ENCODE measurements at places on chromosomes 1 and 21. TPM values are rescaled to one million over a fixed set of nuclear protein-coding genes. Genes with fewer than 3 reads are reported as not detected.

The GPR89A gene
- 40.0 TPM for polyA plus RNA-seq

The PTP4A2 gene
- 256 TPM for polyA plus RNA-seq

The TSACC gene
- 0.82 TPM for polyA plus RNA-seq

The KIFAP3 gene
- polyA plus RNA-seq: 50.6 TPM

The MATN1 gene
- 0.57 TPM for polyA plus RNA-seq

The OR2L13 gene
- not detected for polyA plus RNA-seq

The ICOSLG gene
- 14.9 TPM for polyA plus RNA-seq

The YARS1 gene
- polyA plus RNA-seq: 60.2 TPM

The CFAP74 gene
- polyA plus RNA-seq: 1.2 TPM

The UQCRHL gene
- polyA plus RNA-seq: 1.7 TPM

The PCAT6 gene
- polyA plus RNA-seq: 3.8 TPM

The ALPL gene
- 41.4 TPM for polyA plus RNA-seq

The CDA gene
- 6.1 TPM for polyA plus RNA-seq

The PRAMEF33 gene
- polyA plus RNA-seq: not detected

The RAB25 gene
- 46.2 TPM for polyA plus RNA-seq

The TMEM39B gene
- 21.3 TPM for polyA plus RNA-seq

The PPIH gene
- 54.9 TPM for polyA plus RNA-seq

The WNT4 gene
- polyA plus RNA-seq: 8.1 TPM

- no peak for DNase-seq
These were observed 11.0 kb upstream of the PLA2G2C start for GRCh38 chr1:20197329-20197791.

DNA sequence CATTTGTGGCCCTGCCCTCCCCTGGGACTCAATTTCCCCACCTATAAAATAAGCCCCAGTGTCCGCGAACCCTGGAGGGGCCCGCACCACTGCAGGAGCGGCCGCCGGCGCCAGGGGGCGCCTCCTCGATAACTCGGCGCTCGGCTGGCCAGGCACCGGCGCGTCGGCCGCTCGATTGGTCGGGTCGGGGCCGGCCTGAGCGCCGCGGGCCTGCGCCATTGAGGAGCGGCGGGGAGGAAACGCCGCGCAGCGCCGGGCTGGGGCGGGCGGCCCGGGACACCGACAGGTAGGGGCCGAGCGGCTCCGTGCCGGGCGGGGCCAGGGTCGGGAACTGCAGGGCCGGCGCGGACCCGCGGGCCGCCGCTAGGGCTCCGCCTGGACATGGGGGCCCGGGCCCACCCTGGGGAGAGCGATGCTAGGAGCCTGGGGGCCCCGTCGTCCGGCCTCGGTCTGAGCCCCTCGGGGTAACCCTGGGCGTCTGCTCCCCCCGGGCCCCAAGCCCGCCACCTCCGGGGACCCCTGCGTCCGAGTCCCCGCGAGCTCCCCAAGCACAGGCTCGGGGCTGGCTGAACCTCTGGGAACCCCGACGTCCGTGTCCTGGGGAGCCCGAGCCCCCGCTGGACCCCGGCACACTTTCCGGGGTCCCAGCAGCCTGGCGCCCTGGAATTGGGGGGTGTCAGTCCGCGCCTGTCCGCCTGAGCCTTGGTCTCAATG is at the start of gene VPS13D:
VPS13D (plus strand) TSS at position 196 of the 714 bp plus-strand sequence. CDS start 4,237 bp downstream, outside the sequence.
- peak; percentile 67 for DNase-seq

GRCh38 chr1:159170639-159171038 is 776 bp upstream of the CADM3 start:
- DNase-seq: no peak

DNA sequence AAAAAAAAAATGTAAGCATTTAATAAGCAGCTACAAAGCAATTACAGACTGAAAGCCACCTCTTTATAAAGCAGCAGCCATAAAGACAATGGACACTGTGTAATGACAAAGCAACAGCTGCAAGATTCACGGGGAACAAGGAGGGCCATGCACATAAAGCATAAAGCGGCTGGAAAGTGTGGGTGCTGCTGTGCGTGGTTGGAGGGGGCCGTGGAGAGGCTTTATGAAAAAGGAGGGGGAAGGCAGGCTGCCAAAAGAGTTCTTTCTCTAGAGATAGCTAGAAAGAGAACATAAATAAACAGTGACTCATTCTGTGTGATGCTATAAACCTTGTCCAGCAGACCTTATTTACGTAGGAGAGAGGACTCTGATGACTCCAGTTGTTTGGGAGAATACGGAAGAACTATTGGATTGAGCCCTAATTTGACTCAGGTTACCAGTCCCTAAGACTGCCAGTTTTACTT is 49.3 kb downstream of the ADAMTS1 start:
- DNase-seq: peak; percentile 33

GRCh38 chr1:150476754-150477153 is 10.5 kb upstream of the TARS2 start:
- DNase-seq: no peak

GRCh38 chr1:68162761-68163160 is 69.6 kb downstream of the WLS start:
- DNase-seq: no peak

- no peak for DNase-seq
These were observed 140.4 kb downstream of the COL24A1 start for GRCh38 chr1:86016076-86016759.

DNA sequence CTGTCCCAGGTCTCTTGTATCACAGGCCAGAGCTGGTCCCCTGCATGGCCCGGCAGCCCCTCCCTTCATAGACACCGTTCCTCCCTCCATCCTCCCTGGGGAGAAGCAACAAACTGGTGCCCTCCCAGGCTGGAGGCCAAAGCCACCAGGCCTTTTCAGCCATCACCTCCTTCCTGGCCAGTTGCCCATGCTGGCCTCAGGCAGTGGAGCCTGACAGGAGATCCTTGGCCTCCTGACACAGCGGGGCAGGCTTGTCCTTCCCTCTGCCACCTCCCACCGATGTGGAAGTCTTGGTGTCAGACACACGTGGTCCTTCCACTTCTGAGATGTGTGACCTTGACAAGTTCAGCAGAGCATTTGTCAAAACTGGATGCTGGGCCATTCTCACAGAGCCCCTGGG is 206.0 kb downstream of the HIVEP3 start:
- DNase-seq: no peak

- DNase-seq: no peak
These were observed 259.9 kb downstream of the HHIPL2 start for GRCh38 chr1:222288053-222288452.

GRCh38 chr21:45146801-45147200 is 72.4 kb downstream of the ADARB1 start:
- no peak for DNase-seq

DNA sequence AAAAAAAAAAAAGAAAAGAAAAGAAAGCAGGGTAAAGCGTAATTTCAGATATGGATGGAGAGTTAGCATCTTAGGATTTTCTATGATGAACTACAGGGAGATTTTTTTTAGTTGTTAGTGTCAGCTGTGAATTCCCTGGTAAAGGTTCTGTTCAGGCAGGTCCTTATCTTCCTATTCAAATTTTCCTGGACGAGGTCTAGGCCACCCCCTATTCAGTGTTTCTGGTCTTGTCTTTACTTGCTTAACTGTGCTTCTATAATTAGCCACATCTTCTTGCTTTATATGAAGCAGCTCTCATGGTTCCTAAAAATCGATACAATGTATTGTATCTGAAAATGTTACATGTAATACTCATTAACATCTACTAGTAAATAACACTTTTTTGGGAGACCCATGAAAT is 157.8 kb downstream of the LHX8 start:
- DNase-seq: no peak

- no peak for DNase-seq
These were observed 21.4 kb downstream of the CLIC6 start for GRCh38 chr21:34690041-34690792.

DNA sequence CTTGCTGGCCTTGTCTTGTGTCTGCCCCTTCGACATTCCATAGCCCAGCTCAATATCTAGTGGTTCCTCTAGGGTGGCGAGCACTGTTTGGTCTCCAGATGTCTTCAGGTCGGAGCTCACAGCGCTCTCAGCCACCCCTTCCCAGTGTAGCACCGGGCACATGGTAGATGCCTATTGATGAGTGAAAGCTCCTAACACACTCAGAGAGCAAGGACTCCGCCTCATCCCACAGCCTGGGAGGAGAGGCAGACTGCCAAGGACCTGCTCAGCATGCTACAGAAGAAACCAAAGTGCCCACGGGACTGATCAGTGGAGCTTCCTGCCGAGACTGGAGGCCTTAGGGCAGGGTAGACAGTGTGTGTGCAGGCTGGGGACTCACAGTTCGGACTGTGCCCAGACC is 10.9 kb downstream of the PCSK9 start:
- DNase-seq: no peak

DNA sequence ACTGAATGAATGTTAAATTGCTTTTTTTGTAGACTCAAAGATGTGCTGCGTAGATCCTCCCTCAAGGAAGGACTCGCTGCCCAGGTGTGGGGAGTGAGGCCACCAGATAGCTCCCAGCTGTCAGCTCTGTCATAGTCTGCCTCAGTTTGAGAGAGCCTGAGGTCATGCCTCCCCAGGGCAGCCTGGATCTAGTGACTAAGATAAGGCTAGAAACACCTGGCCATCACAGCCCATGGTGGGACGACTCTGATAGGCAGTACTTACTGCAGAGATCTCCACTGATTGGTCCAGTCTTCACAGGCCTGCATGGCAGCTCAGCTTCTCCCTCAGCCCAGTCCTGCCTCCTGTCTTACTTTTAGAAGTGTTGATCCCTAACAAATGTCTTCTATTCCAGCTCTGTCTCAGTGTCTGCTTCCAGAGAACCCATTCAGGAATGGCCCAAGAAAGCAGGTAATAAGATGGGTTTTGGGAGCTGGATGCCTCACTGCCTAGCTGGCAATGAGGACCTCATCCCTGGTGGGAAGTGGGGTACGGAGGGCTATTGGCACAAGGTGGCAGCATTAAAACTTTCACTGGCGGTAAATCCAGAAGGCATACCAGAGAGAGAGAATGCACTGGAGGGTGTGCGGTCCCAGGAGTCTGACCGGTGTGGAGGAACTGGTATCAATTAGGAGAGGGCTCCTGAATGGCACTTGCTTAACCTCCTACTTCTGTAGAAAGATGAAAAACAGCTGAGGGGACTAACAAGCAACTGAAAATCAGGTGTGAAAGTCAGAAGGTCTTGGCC is 55.3 kb upstream of the GPR37L1 start:
- no peak for DNase-seq

- no peak for DNase-seq
These were observed 14.4 kb downstream of the SHISA4 start for GRCh38 chr1:201903135-201903534.

DNA sequence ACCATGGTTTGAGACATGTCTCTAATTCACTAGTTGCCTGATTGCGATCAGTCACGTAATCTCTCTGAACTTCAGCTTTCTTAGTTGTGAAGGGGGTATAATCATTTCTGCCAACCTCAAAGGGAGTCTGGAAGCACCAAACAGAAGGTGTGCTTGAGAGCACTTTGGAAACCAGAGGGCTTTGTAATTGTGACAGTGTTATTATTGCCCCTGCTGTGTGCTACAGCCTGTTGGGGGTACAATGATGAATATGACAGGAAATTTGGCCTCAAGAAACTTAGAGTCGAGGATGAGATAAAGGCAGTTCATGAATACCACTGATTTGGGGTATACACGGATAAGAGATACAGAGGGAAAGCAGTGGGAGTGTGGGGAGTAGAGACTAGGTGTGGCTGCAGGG is 150.2 kb upstream of the CD34 start:
- DNase-seq: no peak

DNA sequence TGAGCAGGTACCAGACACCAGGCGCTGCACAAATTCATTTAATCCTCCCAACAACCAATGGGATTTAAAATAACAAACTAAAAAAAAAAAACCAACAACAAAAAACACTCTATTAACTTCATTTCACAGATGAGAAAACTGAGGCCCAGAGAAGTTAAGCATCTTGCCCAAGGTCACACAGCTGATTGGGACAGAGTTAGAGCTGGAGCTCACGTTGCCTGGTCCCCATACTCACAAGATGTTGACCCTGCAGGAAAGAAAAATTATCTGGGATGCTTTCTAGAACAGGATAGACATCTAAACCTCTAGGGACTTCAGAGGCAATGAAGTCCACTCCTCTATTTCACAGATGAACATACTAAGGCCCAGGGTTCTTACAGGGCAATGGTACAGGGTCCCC is 175.3 kb downstream of the PSMG1 start:
- DNase-seq: no peak

DNA sequence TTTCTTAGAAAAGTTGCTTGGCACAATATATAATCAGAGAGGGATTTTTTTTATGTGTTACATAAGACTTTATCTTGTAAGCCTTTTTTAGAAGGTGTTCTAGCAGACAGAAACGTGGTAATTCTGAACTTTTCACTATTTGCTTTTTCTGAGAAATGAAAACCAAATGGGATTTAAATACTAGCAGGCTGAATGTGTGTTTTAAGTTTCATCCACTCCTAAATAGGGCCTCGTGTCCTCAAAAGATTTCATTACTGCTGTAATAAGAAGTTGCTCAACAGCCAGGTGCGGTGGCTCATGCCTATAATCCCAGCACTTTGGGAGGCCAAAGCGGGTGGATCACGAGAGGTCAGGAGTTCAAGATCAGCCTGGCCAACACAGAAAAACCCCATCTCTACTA is 44.7 kb upstream of the FMO2 start:
- no peak for DNase-seq

GRCh38 chr1:175077356-175078030 is 9.9 kb downstream of the TNN start:
- no peak for DNase-seq

GRCh38 chr1:1091344-1092148 is 17.4 kb upstream of the RNF223 start:
- DNase-seq: no peak

GRCh38 chr1:64505944-64506655 is 36.2 kb downstream of the CACHD1 start:
- no peak for DNase-seq

DNA sequence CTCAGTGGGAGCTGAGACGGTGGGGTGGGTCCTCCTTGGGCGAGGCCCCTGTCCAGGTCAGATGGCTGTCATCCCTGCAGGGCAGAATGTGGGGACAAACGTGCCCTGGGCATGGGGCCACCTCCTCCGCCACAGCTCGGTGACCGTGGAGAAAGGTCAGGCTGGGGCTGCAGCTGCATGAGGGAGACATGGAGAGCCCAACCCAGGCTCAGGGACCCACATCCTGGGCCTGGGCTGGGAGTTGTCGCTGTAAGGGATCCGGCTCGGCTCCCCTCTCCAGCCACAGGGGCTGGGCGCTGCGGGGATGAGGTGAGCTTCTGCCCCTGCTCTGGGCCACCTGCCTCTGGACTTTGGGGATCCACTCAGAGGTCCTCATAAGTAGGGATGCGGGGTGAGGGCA is 518 bp upstream of the PLCH2 start:
- no peak for DNase-seq

- DNase-seq: no peak
These were observed 3.5 kb upstream of the AADACL4 start for GRCh38 chr1:12640237-12640957.

DNA sequence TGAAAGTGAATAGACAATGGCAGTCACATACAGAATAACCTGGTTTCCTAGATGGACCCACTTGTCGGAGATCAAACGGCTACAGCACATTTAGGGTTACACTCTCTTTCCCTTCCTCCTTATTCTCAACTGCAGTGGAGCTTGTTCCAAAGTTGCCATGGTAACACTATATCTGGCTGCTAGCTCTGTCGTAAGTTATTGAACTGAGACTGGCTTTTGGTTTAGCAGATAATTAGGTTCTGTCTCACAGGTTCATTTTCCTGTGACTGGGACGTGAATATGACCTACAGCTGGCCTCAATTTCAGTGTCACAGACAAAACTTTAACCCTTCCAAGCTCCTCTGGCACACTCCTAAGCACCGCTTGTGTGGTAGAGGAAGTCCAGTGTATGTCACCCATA is 875.8 kb downstream of the USP25 start:
- DNase-seq: peak; percentile 32

GRCh38 chr21:31132574-31133242 is 94.4 kb upstream of the KRTAP19-8 start:
- DNase-seq: no peak

GRCh38 chr1:245871191-245871590 is 635.9 kb downstream of the SMYD3 start:
- DNase-seq: no peak

All from renal cortex interstitium (tissue), 15 donors.